ENCODE measurements at places on chromosomes 3 and 15.

DNA sequence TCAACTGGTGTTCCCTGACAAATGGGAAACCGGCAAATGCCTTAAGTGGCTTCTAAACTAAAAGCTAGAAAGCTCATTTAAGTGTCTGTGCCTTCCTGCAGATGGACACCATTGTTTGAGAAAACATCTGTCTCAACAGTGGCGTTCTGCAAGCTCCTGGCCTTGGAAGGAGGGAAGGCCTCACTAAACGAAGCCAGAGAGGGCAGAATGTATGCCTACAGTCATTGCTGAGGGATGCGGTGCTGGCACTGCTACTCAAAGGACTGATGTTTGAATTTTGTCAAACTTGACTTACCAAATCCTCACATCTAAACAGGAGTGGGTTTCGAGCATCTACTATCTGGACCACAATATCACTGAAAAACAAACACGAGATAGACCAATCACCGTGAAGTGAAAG, 12.2 kb downstream of the LSG1 start:
- DNase-seq = no peak

GRCh38 chr15:73870700-73871408, 2.5 kb upstream of the TBC1D21 start:
- peak; percentile 26 for DNase-seq

- DNase-seq = no peak
These were observed 48.4 kb downstream of the MLH1 start for GRCh38 chr3:37041546-37042195.

- DNase-seq = peak; percentile 9
These were observed 45.9 kb upstream of the ATP1B3 start for GRCh38 chr3:141830508-141830907.

- DNase-seq = peak; percentile 61
These were observed 3.9 kb downstream of the GATA2 start for GRCh38 chr3:128488991-128489673.

- no peak for DNase-seq
These were observed 56.2 kb downstream of the FHIT start for GRCh38 chr3:61194892-61195538.

DNA sequence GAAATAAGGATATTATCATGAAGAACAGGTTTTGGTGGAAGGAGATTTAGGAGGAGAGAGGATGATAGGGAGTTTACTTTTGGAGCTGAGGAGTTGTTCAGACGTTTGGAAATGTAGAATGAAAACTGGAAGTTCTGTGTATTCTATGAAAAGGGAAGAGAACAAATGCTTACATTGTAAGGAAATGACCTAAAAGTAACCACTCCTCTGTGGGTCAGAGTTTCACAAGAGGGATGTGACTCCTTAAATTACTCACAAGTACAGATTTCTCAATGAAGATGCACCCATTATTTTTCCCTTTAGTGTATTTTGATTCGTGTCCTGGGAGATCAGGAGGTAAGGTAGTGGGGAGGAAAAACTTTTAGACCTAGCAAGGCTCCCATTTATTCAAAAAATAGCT, 4.0 kb downstream of the RNF13 start:
- DNase-seq = no peak

All from NCI-H146 (cell line).